ENCODE measurements at places on chromosomes 4 and X. TPM values are rescaled to one million over a fixed set of nuclear protein-coding genes. Genes with fewer than 3 reads are reported as not detected.

Gene TMEM255A
- not detected for total RNA-seq

DNA sequence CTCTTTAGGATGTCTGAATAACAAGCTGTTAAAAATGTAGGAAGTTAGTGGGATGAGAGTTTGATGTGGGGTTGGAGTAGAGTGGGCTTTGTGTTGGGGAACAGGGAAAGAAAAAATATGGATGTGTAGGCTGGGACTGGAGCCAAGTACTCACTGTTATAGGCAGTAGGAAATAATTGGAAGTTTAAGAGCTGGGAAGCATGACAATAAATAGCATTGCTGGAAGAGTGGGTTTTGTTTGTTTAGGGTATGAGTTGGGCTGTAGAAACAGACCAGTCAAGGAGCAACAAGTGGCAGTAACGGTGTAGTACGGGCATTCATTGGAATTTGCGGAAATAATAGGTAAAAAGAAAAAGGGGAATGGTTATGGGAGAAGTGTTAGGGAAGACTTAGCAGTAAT is 81.6 kb downstream of the KDM6A start:
- no peak for DNase-seq

Gene KIAA1210
- not detected for total RNA-seq

- no peak for DNase-seq
These were observed 179.2 kb downstream of the TBCK start for GRCh38 chr4:106136777-106137331.

GRCh38 chr4:76758996-76759395 is 138.9 kb downstream of the SOWAHB start:
- DNase-seq: no peak

Gene C1QTNF7
- not detected for total RNA-seq

GRCh38 chr4:118834070-118834469 is 1.9 kb downstream of the SEC24D start:
- DNase-seq: no peak

Gene CFI
- not detected for total RNA-seq

- DNase-seq: no peak
These were observed 10.5 kb downstream of the SLC34A2 start for GRCh38 chr4:25666031-25666630.

DNA sequence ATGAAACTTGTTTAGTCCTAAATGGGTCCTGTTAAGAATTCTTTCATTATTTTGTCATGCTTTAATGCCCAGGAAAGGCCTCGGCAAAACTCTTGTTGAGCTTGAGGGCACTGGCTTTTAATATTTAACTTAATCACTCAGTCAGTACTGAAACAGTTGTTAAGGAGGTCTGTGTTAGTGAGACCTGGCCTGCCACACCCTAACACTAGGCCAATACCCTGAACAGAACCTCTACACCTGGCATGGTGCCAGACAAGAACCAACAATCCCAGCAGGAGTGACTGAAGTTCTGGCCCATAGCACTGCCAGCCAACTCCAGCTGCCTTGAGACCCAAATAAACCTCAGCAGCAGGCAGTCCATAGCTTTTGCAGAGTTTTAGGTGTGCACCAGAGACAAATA is 85.7 kb upstream of the ITM2A start:
- no peak for DNase-seq

Gene HEPH
- not detected for total RNA-seq

Gene GAR1
- 23.1 TPM for total RNA-seq

Gene LONRF3
- not detected for total RNA-seq

Gene PCDH19
- total RNA-seq: 0.06 TPM

DNA sequence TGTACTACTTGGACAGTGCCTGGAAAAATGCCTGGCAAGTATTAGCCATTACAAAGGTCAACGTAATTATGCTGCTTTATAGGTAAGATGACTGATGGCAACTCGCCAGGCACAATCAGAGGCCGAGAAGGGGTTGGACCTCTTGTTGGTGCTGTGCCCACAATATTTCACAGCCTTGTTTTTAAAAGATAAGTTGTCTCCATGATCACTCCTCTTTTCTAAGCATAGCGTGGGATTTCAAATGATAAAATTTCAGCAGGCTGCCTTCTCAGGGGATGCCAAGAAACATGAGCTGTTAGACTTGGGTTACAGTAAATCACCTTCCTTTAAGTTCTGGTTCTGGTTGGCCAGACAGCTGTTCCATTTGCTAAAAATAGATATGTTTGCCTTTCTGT is 26.9 kb downstream of the HOPX start:
- no peak for DNase-seq

DNA sequence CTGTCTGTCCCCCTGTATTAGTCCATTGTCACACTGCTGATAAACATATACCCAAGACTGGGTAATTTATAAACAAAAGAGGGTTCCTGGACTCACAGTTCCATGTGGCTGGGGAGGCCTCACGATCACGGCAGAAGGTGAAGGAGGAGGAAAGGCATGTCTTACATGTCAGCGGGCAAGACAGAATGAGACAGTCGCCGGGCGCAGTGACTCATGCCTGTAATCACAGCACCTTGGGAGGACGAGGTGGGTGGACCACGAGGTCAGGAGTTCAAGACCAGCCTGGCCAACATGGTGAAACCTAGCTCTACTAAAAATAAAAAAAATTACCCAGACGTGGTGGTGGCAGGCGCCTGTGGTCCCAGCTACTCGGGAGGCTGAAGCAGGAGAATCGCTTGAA is 24.7 kb downstream of the IL3RA start:
- DNase-seq: no peak

Gene OTC
- not detected for total RNA-seq

DNA sequence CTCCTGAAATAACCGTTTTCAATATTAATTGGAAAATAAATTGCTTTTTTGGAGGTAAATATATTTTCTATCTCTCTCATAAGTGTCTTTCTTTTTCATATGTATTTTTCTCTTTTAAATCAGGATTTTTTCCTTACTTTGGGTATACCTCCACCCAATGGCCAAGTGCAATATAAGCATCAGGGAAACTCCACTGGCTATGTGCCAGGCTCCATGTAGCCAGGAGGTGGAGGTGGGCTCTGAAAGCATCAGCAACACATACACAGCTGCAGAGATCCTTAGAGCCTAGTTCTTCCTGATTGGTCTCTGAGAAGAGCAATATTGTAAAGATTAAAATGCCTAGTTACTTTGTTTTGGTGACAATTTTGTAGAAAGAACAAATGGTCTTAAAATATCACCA is 3.4 kb downstream of the GABRA2 start:
- no peak for DNase-seq

DNA sequence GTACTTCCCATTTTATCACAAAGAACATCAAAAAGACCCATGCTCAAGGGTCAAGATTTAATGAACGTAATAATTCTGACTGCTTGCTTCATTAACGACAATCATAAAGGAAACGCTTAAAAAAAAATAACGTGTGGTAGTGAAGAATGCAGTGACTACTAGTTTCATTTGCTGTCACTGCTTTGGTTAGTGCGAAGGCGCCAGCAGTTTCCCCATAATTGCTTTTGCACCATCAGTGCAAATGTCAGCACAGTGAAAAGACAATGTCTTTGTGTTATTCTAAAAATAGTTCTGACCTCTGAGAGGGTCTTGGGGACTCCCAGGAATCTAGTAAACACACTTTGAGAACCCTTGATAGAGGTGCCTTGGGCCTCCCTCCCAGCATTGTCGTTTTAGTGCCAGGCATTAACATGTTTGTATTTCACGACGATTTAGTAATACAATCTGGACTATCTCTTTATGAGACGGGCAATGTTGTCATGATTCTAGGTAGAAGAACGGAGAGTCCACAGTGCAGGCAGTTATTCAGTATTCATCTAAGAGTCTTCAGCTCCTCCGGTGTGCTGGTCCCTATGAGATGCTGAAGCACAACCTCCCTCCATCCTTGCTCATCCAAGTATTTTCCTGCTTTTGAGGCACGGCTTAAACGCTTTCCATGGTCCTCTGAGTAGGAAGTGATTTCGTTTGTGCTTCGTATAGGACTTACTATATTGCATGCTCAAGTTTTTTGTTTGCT is 71.0 kb downstream of the AFF1 start:
- DNase-seq: no peak

GRCh38 chr4:88211473-88212252 is 53.2 kb upstream of the ABCG2 start:
- peak; percentile 75 for DNase-seq

DNA sequence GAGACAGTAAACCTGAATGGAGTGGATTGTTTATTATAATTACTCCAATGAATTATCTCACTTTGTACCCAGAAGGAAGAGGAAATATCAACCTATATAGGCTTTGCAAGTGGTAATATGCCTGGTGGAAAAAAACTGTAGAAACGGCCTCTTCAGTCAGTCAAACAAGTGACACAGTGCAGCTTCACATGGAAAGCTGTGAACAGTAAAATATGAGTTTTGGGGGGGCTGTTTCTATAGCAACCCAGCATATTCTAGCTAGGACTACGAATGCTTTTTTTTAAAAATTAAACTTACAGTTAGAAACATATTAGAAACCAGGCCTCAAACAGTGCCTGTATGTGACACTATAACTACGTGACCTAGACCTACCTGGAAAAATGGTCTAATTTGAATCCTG is 150.1 kb downstream of the PPP1R2C start:
- DNase-seq: no peak

GRCh38 chrX:40831750-40832149 is 96.4 kb upstream of the MED14 start:
- no peak for DNase-seq

Gene VSIG1
- total RNA-seq: not detected
